ENCODE measurements at places on chromosomes 1 and 21. TPM values are rescaled to one million over a fixed set of nuclear protein-coding genes. Genes with fewer than 3 reads are reported as not detected.

OR10J1 gene
- not detected for total RNA-seq

DNA sequence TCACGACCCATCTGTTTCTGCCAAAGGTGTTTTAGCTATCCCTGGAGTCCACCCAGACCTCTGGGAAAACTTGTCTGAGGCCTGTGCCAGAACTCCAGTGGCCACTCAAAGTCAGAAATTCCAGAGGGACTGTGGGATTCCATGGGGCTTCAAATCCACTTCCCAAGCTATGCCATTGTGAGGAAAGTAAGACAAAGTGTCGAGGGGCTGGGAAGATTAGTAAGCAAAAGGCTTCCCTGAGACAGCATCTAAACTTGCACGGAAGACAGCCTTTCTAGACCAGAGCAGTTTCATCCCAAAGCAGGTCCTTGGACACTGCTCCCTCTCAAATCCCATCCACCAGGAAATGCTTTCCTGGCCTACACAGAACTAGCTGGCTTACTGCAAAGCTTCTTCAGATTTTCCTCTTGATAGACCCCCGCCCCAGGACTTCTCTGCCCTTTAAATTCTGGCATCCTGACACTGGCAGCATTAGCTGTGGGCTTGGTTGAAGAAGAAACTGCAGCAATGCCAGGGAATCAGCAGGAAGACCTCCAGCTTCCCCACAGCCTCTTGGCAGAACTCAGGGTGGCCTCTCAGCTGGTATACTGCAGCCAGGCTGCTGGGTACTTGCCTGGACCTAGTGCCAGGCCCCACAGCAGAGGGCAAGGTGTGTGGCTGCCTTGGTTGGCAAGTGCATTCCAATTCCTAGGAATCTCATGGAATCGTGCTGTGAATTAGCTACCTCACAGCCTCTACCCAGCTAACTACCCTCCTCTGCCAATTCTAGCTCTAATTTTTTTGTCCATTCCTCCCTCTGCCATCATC lies 27.3 kb upstream of the LMX1A start:
- DNase-seq = no peak

DNA sequence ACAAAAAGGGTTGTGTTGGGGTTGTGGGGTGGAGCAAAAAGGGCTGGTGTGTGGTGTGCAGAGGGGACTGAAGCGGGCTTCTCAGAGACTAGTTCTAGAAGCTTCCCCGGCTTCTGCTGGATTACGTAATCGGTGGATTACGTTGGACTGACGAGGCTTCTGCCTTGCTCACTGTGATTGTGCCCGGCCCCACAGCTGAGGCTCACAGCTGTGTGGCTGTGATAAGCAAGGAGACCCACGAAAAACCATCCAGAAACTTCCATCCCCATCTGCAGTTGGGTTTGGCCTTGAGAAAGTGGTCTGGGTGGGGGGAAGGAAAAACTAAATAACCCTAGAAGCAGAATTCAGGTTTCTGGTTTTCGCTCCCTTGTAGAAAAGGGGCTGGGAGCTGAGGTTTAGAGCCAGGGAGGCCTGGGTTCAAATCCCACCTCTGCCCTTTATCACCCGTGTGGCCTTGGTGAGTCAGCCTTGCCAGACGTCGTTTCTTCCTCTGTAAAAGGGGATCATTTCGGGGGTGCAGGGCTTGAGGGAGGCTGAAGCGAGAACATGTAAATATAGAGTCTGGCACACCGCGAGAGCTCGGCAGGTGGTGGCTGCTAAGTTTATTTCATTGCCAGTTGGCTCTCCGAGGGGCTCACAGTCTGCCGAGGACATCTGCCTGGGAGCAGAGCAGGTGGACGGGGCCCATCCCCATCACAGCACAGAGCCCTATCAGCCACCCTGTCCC lies 30.4 kb upstream of the DISP3 start:
- DNase-seq = no peak

GRCh38 chr1:216765346-216766300 lies 42.4 kb upstream of the ESRRG start:
- DNase-seq = peak; percentile 36

DNA sequence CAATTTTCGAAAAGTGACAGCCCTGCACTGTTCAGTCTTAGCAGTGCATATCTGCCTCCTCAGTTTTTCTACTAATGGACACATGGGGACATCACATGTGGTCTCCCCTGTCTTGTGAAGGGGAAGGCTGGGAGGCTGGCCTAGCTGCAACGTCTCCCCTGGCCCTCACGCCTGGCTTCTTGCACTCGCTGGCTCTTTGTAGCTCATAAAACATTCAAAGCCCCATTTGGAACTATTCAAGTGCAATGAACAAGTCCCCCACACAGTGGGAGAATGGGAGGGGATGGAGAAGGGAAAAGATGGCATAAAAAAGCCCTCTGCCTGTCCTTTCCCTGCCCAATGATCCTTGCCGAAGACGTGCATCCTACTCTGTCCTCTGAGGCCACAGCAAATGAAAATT lies 73.6 kb downstream of the PGBD5 start:
- no peak for DNase-seq

DNA sequence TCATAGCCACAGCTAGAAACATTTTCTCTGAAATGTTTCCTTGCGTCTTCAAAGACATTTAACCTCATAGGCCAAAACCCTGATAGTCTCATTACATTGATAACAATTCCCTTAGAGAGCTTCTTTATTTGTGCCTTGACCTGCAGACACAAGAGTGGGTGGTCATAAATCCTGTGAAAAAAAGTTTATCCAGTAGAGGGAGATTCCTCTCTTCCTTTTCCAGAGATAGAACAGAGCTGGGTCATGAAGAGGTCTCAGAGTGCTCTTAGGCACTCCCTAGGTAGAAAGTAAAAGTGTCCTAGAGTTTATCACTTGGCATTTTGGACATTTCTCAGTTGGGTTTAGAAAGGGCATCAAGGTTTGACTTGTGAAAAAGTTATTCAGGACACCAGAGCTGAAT lies 426.1 kb downstream of the NUF2 start:
- no peak for DNase-seq
